ENCODE measurements at places on chromosomes 13 and 19. TPM values are rescaled to one million over a fixed set of nuclear protein-coding genes. Genes with fewer than 3 reads are reported as not detected.

GRCh38 chr13:111484141-111484925 is 163.9 kb downstream of the TEX29 start:
- no peak overlapping the region for H3K4me3 ChIP-seq
- H3K27ac ChIP-seq = no peak overlapping the region
- no peaks in the 10 kb centered on the region for H3K36me3 ChIP-seq
- DNase-seq = no peak
- no peaks in the 10 kb centered on the region for H3K4me1 ChIP-seq

Gene JAK3
- total RNA-seq = 2.8 TPM

DNA sequence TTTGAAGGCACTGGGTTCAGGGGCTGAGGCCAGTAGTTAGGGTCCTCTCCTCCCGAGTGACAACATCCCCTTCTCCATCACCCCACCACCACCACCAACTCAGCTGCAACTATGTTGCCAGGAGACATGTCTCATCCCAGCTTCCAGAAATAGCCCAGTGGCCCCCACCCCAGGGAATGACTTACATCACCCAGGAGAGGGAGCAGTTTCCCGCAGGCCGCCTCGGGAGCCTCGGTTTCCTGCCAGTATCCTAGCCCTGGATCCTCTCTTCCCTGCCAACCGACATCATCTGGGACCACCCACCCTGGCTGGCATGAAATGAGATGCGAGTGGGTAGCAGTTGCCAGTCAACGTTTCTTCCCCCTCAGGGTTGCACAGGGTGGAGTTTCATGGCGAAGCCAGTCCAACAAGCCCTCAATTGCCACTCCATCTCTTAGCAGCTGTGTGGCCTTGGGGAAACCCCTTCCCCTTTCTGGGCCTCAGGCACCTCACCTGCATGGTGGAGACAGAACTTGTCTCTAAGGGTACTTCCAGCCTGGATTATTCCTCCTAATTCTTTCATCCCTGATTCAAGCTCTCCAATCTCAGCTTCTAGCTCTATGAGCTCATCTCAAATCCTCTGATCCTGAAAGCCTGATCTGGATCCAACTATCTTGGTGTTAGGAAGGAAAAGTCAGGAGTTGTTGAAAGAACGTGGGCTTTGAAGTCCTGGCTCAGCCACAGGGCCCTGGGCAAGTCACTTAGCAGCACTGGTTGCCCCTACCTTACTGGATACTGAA is 3.9 kb upstream of the GSK3A start:
- H3K4me1 ChIP-seq = peaks cover 55% of the 10 kb centered on the region
- no peak overlapping the region for H3K4me3 ChIP-seq
- no peak for DNase-seq
- H3K27ac ChIP-seq = peak overlapping the region; percentile 28
- peaks cover 7% of the 10 kb centered on the region for H3K36me3 ChIP-seq

GRCh38 chr19:15631817-15632216 is 8.9 kb upstream of the CYP4F3 start:
- H3K4me1 ChIP-seq = peaks cover 32% of the 10 kb centered on the region
- peak; percentile 27 for DNase-seq
- no peak overlapping the region for H3K27ac ChIP-seq
- H3K36me3 ChIP-seq = no peaks in the 10 kb centered on the region
- no peaks in the 10 kb centered on the region for H3K27me3 ChIP-seq
- H3K4me3 ChIP-seq = no peak overlapping the region

Gene GAS6
- total RNA-seq = 0.11 TPM

Gene ZNF829
- 0.86 TPM for total RNA-seq

DNA sequence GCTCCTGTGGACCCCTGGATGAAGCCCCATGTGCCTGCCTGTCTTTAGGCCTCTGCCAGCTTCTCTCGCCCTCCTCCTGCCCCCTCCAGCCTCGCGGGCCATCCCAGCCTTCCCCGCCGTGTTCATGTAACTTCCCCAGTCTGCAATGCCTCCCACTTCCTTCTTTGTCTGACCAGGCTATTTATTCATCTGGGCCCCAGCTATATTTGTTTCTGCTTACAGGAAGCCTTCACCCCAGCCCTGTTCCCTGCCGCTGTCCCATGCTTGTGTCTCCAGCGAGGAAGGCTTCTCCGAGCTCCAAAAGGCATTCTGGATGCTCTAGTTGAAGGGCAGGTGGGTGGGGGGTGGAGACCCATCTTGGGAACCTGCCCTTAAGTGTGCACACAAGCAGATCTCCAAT is 7.9 kb upstream of the C3 start:
- peak overlapping the region; percentile 99 for H3K27ac ChIP-seq
- peaks cover 71% of the 10 kb centered on the region for H3K4me1 ChIP-seq
- no peak overlapping the region for H3K4me3 ChIP-seq

- no peaks in the 10 kb centered on the region for H3K36me3 ChIP-seq
- no peak overlapping the region for H3K4me3 ChIP-seq
- H3K4me1 ChIP-seq = no peaks in the 10 kb centered on the region
- no peaks in the 10 kb centered on the region for H3K27me3 ChIP-seq
- no peak for DNase-seq
Measured at GRCh38 chr13:94716016-94716415, 3.7 kb upstream of the SOX21 start.

Gene GRIN3B
- total RNA-seq = 0.07 TPM

Gene KLK7
- not detected for total RNA-seq

GRCh38 chr19:39038098-39038497 is 5.7 kb upstream of the FBXO27 start:
- H3K36me3 ChIP-seq = no peaks in the 10 kb centered on the region
- DNase-seq = peak; percentile 61
- no peak overlapping the region for H3K27ac ChIP-seq
- H3K4me3 ChIP-seq = no peak overlapping the region

GRCh38 chr13:84491952-84492351 is 609.7 kb upstream of the SLITRK1 start:
- H3K27ac ChIP-seq = no peak overlapping the region
- H3K36me3 ChIP-seq = no peaks in the 10 kb centered on the region
- no peaks in the 10 kb centered on the region for H3K4me1 ChIP-seq
- no peak overlapping the region for H3K4me3 ChIP-seq
- no peaks in the 10 kb centered on the region for H3K27me3 ChIP-seq

DNA sequence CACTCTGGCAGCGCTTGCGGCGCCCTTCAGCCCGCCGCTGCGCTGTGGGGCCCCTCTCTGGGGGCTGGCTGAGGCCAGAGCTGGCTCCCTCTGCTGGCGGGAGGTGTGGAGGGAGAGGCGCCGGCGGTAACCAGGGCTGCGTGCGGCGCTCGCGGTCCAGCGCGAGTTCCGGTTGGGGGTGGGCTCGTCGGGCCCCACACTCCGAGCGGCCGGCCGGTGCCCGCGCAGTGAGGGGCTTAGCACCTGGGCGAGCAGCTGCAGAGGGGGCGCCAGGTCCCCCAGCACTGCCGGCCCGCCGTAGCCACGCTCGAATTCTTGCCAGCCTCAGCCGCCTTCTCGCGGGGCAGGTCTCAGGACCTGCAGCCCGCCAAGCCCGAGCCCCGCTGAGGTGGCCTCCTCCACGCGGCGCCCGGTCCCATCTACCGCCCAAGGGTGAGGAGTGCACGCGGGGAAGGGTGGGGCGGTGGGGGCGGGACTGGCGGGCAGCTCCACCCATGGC is 879.0 kb upstream of the SLITRK5 start:
- no peaks in the 10 kb centered on the region for H3K27me3 ChIP-seq
- H3K4me3 ChIP-seq = no peak overlapping the region
- H3K36me3 ChIP-seq = no peaks in the 10 kb centered on the region

GRCh38 chr13:97953376-97953970 is at the start of gene IPO5:
Gene IPO5 (plus strand): TSS chr13:97953675. CDS start chr13:97976697, 23,022 bp downstream.
- no peaks in the 10 kb centered on the region for H3K36me3 ChIP-seq
- no peaks in the 10 kb centered on the region for H3K4me1 ChIP-seq
- H3K27ac ChIP-seq = no peak within 1 kb of the TSS
- H3K4me3 ChIP-seq = no peak within 1 kb of the TSS

Gene TEX29
- not detected for total RNA-seq

Gene ZNF135
- total RNA-seq = not detected

Gene LGALS14
- not detected for total RNA-seq

DNA sequence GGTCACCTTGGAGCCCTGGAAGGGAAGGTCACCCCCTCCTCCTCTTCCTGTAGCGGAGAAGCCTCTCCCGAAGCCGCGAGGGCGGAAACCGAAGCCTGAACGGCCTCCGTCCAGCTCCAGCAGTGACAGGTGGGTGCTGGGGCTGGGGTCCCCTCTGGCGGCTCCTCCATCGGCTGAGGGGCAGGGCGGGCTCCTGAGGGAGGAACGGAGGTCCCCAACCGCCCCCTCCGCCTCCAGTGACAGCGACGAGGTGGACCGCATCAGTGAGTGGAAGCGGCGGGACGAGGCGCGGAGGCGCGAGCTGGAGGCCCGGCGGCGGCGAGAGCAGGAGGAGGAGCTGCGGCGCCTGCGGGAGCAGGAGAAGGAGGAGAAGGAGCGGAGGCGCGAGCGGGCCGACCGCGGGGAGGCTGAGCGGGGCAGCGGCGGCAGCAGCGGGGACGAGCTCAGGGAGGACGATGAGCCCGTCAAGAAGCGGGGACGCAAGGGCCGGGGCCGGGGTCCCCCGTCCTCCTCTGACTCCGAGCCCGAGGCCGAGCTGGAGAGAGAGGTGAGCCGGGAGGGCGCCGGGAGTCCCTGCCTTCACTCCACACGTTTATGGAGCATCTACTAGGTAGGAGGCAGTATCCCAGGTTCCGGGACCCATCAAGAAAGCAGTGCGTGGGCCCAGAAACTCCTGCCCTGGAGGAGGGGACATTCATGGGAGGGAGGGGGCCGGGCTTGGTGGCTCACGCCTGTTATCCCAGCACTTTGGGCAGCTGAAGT is 22.0 kb downstream of the HDGFL2 start:
- no peaks in the 10 kb centered on the region for H3K4me1 ChIP-seq
- no peak for DNase-seq
- H3K27ac ChIP-seq = no peak overlapping the region
- no peak overlapping the region for H3K4me3 ChIP-seq

DNA sequence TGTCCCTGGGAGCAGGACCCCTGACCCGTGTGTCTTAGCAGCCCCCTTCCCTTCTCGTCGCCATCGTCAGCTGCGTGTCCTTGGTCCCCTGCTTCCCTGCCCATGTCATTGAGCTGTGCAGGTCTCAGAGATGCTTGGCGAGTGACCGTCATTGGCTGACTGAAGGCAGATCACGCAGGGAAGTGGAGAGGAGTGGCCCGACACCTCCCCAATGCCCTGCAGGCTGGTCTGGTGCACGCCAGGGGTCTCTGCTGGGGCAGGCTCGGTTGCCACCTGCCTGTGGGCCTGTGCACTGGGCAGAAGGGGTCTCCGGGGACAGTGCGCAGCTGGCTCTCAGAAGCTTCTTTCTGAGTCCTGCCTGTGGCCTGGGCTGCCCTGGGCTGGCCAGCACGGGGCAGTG is 6.2 kb downstream of the GNA11 start:
- peaks cover 48% of the 10 kb centered on the region for H3K4me1 ChIP-seq
- no peaks in the 10 kb centered on the region for H3K27me3 ChIP-seq

- H3K27ac ChIP-seq = no peak overlapping the region
- no peak for DNase-seq
Measured at GRCh38 chr13:113967729-113968462, 6.0 kb downstream of the C13orf46 start.

Gene CEACAM8
- not detected for total RNA-seq

Gene SIGLECL1
- not detected for total RNA-seq

GRCh38 chr13:19781526-19781925 is 1.2 kb downstream of the PSPC1 start:
- peaks cover 5% of the 10 kb centered on the region for H3K4me1 ChIP-seq
- no peaks in the 10 kb centered on the region for H3K36me3 ChIP-seq
- no peaks in the 10 kb centered on the region for H3K27me3 ChIP-seq
- peak overlapping the region; percentile 87 for H3K27ac ChIP-seq

Gene ACER1
- not detected for total RNA-seq

DNA sequence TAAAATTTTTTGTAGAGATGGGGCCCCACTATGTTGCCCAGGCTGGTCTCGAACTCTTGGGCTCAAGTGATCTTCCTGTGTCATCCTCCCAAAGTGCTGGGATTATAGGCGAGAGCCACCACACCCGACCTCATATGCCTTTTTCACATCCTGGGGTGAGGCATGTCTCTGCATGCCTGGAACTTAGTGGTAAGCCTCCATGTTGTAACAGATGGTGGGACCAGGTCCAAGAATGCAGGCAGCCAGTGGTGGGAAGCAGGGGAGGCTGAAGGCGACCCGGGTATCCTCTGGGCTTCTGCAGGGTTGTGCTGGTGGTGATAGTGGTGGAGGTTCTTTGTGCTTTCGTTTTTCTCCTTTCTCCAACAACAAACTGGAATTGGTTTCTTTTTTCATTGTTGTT is 30.1 kb upstream of the CCDC124 start:
- no peaks in the 10 kb centered on the region for H3K4me1 ChIP-seq
- no peak overlapping the region for H3K27ac ChIP-seq
- no peaks in the 10 kb centered on the region for H3K27me3 ChIP-seq
- no peaks in the 10 kb centered on the region for H3K36me3 ChIP-seq

- no peak overlapping the region for H3K27ac ChIP-seq
- no peaks in the 10 kb centered on the region for H3K36me3 ChIP-seq
- H3K27me3 ChIP-seq = peaks cover 14% of the 10 kb centered on the region
- H3K4me3 ChIP-seq = peak overlapping the region; percentile 25
Measured at GRCh38 chr19:55141696-55142095, 7.3 kb downstream of the TNNT1 start.

DNA sequence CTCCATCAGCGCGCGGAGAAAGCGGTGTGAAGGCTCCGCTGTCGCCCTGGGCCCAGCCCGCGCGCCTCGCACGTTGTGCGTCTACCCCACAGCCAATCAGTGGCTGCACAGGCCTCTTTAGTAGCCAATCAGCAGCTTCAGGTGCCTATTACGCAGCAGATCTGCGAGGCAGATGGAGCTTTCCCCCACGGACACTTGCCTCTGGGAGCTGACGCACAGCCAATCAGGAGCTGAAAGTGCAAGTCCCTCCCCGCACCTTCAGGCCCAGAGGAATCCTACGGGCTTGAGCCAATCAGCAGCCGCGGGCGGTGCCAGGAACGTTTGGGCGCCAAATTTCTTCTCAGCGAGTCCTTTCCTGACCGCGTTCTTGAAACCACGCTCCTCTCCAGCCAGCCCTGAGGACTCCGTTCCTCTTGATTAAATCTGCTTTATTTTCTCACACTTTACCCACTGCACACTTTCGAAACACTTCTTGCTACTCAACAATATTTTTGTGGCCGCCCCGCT is 39.9 kb downstream of the SIGLEC7 start:
- H3K4me1 ChIP-seq = no peaks in the 10 kb centered on the region
- H3K36me3 ChIP-seq = no peaks in the 10 kb centered on the region
- H3K4me3 ChIP-seq = no peak overlapping the region
- peaks cover 2% of the 10 kb centered on the region for H3K27me3 ChIP-seq

GRCh38 chr13:76198568-76199163 is 562.5 kb downstream of the LMO7 start:
- H3K27ac ChIP-seq = no peak overlapping the region
- no peaks in the 10 kb centered on the region for H3K27me3 ChIP-seq
- no peak overlapping the region for H3K4me3 ChIP-seq
- H3K36me3 ChIP-seq = no peaks in the 10 kb centered on the region

GRCh38 chr13:73989244-73989843 is 144.9 kb downstream of the KLF12 start:
- no peaks in the 10 kb centered on the region for H3K27me3 ChIP-seq
- H3K36me3 ChIP-seq = no peaks in the 10 kb centered on the region
- peaks cover 5% of the 10 kb centered on the region for H3K4me1 ChIP-seq
- no peak overlapping the region for H3K27ac ChIP-seq
- DNase-seq = no peak

DNA sequence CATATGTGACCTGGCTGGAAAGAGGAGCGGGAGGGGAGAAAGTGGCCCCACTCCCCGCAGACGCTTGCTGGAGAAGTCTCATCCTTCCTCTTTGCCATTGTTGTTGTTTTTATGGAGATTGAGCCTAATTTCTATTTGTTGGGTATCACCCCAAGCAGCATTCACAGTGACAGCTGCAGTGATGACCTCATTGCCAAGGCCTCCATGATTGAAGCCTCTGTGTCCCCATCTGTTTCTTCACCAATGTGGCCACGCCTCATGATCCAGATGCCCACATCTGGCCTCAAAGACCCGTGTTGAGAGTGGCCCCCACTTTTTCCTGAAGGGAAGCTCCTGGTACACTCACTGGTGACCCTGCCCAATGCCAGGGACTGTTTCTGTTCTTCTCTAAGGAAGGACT is 154.2 kb downstream of the SLC7A1 start:
- no peaks in the 10 kb centered on the region for H3K4me1 ChIP-seq
- H3K27me3 ChIP-seq = peaks cover 16% of the 10 kb centered on the region
- H3K36me3 ChIP-seq = no peaks in the 10 kb centered on the region
- no peak overlapping the region for H3K27ac ChIP-seq
- DNase-seq = no peak

Data from HepG2 (cell line).